ENCODE measurements at places on chromosomes 16 and 17. TPM values are rescaled to one million over a fixed set of nuclear protein-coding genes. Genes with fewer than 3 reads are reported as not detected.

The KRTAP4-5 gene
- total RNA-seq = not detected

The MYADML2 gene
- total RNA-seq = not detected

The PIPOX gene
- 4.7 TPM for total RNA-seq

The DLX3 gene
- total RNA-seq = not detected

The TXNDC17 gene
- total RNA-seq = 108 TPM

The TENT4B gene
- 5.9 TPM for total RNA-seq

The CTRB2 gene
- not detected for total RNA-seq

The FOXO3B gene
- total RNA-seq = 8.9 TPM

The COX6A2 gene
- total RNA-seq = not detected

The KRTAP9-8 gene
- total RNA-seq = not detected

Data from uterus (tissue), 4 donors.